Left lobe of liver (tissue), 2 donors: ENCODE measurements at places on chromosomes 2 and 18. TPM values are rescaled to one million over a fixed set of nuclear protein-coding genes. Genes with fewer than 3 reads are reported as not detected.

The TRIM43 gene
- not detected for total RNA-seq

DNA sequence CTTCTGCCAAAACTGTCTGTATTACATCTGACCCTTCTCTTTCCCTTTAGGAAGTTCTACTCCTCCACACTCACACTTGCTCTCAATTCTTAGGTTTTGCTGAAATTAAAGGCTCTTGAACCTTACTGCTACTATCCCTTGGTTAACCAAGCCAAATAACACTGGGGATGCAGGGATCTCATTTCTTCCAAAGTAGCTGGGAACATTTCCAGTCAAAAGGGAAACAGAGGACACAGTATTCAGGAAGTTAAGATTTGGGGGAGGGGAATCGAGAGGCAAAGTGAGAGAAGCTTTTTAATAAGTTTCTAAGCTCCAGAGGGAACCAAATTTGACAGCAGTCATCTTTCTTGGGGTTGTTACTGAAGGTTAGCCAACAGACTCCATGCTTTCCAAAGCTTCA is 6.2 kb downstream of the SEPTIN2 start:
- DNase-seq = no peak

- DNase-seq = no peak
Observed at GRCh38 chr2:180952082-180952481, 28.3 kb upstream of the UBE2E3 start.

GRCh38 chr2:65605743-65606058 is 173.3 kb upstream of the SPRED2 start:
- DNase-seq = no peak

The ACKR3 gene
- total RNA-seq = 2.4 TPM

The RAB17 gene
- total RNA-seq = 88.5 TPM

GRCh38 chr2:146624430-146625160 is 1220.2 kb upstream of the ACVR2A start:
- DNase-seq = no peak

DNA sequence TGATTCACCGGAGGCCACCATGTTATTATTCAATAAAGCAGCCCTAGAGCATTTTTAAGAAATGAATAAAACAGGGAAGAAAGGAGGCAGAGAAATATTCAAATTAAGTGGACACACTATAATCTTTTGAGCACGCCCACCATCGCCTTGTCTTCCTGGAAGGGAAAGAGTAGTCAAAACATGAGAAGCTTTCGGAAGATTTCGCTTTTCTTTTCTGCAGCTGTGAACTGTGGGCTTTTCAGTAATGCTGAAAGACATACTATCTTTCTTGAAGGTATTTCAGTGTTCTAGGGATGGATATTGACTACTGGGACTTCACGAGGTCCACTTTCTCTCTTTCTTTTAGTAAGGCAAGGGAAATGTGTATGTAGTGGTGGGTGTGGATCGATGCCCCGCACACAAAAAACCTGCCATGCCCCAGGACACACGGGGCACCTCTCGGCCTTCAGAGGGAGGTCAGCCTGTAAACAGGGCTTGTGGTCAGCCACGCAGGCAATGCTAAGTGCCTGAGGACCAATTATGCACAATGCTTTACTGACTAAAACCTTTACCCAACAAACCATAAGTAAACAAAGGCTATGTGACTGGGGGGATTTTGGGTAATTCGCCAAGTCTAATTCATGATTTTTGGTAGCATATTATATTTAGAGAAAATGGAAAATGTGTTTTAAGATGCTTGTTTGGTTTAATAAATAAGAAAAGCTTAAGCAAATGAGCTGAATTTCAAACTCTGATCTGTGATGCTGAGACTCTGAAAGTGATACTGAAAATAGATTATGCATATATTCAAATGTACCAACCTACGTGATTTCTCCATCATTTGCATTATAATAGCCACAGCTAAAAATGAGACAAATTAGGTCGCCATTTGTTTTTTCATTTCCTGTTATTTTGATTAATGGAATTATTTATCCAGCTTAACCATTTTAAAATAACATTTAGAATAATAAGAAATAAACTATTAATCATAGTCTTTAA is 130.5 kb downstream of the ZNF516 start:
- no peak for DNase-seq

DNA sequence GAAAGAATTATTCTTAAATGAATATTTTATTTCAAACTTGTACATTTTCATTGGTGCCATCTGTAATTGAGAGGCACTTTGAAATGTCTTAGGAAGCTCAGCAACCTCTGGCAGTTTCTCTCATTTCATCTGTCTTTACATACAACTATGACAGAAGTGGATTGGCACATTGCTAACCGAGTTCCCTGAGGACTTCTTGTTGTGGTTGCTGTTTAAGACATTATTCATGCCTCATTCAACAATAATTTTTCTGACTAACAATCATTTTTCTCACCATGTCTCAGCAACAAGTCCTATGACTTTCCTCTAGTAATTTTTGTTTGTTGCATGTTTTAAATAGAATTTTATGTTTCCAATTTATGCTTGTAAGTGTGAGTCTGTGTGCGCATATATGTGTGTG is 284.0 kb upstream of the CWC22 start:
- no peak for DNase-seq

The EVX2 gene
- total RNA-seq = not detected

The MOB1A gene
- total RNA-seq = 28.4 TPM

The INHBB gene
- 6.3 TPM for total RNA-seq

DNA sequence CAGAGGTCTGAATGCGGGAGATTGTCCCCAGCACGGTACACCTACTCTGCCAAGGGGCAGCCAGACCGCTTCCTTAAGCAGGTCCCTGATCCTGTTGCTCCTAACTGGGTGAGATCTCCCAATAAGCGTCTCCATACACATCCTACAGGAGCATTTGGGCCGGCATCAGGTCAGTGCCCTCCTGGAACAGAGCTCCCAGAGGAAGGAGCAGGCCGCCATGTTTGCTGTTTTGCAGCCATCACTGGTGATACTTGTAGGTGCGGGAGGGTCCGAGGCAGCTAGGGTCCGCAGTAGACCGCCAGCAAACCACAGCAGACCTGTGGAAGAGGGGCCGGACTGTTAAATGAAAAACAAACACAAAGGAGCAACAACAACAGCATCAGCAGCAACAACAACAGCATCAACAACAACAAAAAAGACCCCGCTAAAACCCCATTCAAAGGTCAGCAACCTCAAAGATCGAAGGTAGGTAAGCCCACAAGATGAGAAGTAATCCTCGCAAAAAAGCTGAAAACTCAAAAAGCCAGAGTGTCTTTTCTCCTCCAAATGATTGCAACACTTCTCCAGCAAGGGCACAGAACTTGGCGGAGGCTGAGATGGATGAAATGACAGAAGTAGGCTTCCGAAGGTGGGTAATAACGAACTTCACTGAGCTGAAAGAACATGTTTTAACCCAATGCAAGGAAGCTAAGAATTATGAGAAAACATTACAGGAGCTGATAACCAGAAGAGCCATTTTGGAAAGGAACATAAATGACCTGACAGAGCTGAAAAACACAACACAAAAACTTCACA is 79.0 kb upstream of the CDH7 start:
- DNase-seq = no peak

The AMER3 gene
- not detected for total RNA-seq

DNA sequence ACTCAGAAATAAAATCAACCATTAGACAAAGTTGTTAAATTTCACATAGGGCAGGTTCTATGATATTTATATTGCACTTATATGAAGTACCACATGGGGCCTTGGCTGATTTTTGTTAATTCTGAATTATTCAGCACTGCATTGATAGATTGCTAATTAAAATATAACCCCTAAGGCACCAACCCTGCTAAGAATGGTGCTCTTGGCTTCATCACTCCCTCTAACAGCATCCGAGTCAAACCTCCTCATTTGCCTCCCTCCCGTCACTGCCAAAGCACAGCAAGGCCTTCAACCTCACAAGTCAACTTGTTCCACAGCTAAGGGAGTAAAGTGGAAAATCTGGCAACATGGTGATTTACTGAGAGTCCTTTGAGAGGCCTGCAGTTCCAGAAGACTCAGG is 27.0 kb downstream of the MYO5B start:
- no peak for DNase-seq

GRCh38 chr2:10647441-10647840 is 42.3 kb downstream of the NOL10 start:
- no peak for DNase-seq

DNA sequence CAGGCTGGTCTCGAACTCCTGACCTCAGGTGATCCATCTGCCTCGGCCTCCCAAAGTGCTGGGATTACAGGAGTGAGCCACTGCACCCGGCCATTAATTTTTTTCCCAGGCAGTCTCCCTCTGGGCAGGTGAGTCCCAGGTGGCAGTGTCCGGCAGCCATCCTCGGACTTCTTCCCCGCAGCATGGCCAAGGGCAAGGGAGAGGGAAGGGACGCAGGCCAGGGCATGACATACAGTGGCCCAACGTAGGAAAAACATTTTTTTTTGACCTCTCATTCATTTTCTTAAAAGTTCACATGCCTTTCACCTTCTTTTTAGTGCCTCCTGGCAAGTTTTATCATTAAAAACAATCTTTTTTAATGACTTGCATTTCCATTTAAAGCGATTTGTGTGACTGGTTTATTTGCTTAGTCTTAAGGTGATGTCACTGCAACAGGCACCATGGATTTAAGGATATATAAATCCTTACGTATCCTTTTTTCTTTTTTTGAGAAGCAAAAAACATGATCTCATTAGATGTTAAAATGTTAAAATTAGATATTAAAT is 23.0 kb upstream of the ATOH8 start:
- DNase-seq = no peak

The RBKS gene
- 13.3 TPM for total RNA-seq

GRCh38 chr2:105772362-105772761 is 27.6 kb downstream of the NCK2 start:
- DNase-seq = no peak

GRCh38 chr18:34977838-34978532 is 63.2 kb upstream of the MAPRE2 start:
- peak; percentile 64 for DNase-seq

The EPAS1 gene
- total RNA-seq = 127 TPM

DNA sequence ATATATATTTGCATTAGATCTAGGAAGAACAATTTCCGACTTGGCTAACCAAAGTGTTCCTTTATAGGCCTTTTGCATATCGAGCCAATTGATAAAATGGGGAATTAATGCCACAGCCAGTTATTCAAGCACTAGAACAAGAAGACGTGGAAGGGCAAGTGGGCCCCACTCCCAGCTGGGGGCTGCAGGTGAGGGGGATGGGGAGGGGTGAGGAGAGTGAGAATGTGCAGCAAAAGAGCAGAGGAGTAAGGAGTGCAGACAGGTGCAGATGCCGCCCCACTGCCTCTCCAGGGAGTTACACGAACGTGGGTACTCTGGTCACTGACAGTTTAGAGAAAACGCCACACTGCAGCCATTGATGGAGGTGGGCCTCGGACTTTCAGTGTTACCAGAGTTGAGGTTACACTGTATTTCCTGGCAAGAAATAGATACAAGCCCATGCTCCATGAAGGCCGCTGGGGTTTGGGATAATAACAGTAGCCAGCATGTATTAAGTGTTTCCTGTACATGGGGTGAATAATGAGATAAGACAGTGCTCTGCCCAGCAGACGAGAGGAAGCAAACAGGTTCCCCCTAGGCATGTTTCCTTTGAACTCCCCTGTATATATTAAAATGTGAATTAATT is 40.9 kb downstream of the GORASP2 start:
- DNase-seq = no peak

GRCh38 chr2:112256654-112257053 is 1.8 kb upstream of the ZC3H8 start:
- DNase-seq = no peak

GRCh38 chr2:236607471-236608187 is 38.0 kb downstream of the ACKR3 start:
- DNase-seq = no peak

DNA sequence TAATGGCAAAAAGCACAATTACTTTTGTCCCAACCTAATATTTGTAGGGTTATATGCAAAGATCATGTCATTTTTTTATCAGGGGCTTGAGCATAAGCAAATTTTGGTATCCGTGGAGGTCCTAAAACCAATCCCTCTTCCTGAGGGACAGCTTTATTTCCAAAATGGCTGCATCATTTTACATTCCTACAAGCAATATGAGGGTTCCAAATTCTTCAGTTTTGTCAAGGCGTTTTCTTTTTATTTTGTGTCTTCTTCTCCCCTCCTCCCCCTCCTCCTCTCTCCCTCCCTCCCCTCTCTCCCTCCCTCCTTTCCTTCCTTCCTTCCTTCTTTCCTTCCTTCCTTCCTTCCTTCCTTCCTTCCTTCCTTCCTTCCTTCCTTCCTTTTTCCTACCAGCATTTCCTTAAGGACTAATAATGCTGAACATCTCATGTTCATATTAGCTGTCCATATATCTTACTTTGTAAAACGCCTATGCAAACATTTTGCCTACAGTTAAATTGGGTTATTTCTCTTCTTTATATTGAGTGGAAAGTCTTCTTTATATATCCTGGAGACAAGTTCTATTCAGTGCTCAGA is 881.8 kb downstream of the DCDC2C start:
- no peak for DNase-seq

The VSNL1 gene
- total RNA-seq = 11.9 TPM

- DNase-seq = no peak
Observed at GRCh38 chr18:39425172-39425850, 1859.7 kb upstream of the CELF4 start.

The CTNNA2 gene
- not detected for total RNA-seq

- peak; percentile 38 for DNase-seq
Observed at GRCh38 chr2:240601831-240602160, 15.3 kb downstream of the CAPN10 start.

The HDLBP gene
- total RNA-seq = 490 TPM

The GAL3ST2 gene
- total RNA-seq = 0.55 TPM

- no peak for DNase-seq
Observed at GRCh38 chr2:227761740-227762476, 16.2 kb downstream of the SCYGR8 start.

DNA sequence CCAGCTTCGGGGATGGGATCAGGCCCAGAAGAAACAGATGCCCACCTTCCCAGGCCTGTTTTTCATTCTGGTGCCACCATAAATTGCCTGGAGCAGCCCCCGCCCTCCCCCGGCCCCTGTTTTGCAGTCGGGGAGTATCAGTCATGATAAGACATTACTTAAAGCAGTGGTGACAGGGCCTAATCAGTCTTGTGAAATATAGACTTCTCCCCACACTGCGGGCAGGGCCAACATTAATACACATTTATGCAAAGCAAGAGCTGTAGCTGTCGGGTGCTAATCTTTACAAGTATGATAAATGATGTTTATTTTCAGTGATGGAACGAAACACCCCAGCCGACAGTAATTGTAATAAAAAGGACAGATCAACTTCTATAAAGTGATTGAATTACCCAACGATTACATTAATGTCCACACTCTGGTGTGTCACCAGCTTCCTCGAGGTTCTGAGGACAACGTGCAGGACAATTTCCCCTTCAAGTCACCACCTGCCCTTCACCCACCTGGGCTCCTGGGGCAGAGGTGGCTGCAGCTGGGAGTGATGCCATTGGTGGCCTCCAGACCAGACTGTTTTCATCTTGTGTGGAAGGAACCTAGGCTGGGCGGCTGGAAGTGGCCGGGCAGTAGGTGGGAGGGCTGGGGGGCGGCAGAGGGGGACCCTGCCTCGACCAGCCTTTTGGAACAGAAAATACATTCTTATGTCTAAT is 226.0 kb downstream of the TFCP2L1 start:
- DNase-seq = no peak

- no peak for DNase-seq
Observed at GRCh38 chr2:9288233-9288632, 81.6 kb downstream of the ASAP2 start.

GRCh38 chr2:69062307-69062962 is 49.5 kb downstream of the ANTXR1 start:
- DNase-seq = peak; percentile 77

GRCh38 chr2:218964041-218964771 is 4.7 kb downstream of the CDK5R2 start:
- DNase-seq = no peak
